Panc1 (cell line): ENCODE measurements at places on chromosomes 3 and 15.

- DNase-seq: no peak
These were observed 30.2 kb upstream of the CHMP2B start for GRCh38 chr3:87196879-87197278.

DNA sequence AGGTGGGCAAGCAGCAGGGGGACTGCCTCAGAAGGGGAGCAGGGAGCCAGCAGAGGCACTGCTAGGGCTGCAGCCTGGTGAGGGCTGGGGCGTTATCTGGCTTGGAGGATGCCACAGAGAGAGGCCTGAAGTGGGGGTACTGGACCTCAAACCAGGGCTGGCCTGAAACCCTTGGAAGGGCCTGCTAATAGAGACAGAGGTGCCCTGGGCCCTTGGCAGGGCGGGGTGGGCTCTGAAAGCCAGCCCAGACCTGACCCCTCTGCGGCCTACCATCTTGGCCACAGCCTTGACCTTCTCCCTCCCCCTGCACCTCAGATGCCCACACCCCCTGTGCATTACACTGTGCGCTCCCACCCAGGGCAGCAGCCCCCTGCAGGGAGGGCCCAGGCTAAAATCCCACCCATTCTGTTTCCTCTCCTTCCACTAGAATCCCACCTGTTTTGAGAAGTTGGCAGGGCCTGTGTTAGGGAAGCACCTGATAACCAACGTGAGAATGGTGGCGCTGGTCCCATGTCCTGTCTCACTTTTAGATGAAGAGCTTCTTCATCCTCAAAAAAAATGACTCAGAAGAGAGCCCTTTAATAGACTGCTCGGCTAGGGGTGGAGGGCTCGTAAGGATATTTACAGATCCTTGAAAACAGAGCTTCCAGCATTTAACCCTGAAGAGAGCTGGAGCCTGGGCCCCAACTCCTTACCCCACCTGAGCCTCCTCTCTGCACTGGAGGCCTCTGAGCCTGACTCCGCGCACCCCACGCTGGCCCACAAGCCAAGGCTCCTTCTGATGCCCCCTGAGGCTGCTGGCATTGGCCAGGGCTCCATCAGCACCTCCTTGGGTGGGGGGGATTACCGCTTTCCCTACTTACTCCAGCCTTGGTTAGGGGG lies 29.8 kb downstream of the LOXL1 start:
- no peak for DNase-seq

DNA sequence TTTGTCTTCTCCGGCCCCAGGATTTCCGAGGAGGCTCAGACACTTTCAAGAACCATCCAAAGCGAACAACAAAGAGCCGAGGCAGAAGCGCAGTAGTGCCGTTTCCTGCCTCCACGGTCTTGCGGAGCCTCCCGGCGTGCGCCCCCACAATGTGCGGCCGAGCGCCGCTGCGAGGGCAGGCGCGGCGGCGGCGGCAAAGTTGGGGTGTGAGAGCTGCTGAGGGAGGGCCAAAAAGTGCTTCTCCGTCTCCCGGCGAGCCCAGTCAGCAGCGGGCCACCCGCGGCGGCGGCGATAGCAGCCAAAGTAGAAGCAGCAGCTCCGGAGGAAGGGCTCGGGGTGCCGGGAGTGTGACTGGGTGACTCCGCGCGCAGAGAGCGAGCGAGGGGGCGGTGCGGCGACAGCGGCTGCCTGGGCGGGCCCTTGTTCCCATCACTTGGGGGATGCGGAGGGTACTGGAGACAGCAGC lies 749.1 kb downstream of the ROBO1 start:
- DNase-seq: no peak

DNA sequence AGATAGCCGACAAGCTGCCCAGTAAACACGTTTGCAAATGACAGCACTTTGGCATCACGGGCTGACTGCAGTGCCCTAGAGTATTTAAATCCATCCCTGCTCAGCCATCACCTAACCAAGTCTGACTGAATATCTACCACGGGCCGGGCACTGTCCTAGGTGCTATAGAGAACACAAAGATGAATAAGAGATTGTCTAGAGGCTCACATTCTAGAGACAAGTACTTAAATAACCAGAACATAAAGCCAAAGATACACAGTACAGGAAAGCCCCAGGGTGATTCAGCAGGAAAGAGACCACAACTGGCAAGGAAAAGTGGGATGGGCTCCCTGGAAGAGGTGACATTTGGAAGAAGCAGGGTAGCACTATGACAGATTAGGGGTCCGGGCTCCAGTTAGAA lies 103.5 kb downstream of the MYLK start:
- no peak for DNase-seq

DNA sequence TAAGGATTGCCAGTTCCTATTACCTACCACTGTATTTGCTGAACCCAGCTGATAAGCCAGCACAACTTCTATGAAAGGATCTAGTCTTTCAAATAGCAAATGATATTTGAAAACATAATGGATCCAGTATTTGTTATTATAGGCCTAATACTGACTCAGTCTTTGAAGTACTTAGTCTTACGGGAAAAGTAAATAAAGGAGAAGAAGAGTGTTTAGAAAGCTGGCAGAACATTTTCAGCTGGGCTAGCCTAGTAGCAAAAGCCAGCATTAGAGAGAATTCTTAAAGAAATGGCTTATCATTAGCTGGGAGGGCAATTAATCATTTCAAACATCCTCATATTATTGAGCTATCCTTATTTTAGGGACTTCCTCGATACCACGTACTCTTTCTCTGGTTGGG lies 101.4 kb upstream of the GOLIM4 start:
- DNase-seq: no peak

DNA sequence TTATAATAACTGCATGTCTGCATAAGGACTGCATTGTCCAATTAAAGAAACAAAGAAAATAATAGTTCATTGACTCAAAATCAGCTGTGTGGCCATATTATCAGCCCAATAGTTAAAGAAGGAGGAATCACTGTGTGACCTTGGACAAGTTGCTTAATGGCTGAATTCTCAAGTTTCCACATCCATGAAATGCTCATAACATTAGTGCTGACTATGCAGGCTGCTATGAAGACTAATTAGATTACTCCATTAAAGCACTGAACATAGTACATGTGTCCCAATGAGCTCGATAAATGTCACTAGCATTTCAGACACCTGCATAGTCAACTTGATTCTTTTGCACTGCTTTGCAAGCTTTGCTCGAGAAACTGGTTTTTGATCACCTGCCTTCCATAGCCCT lies 111.1 kb upstream of the WNT5A start:
- no peak for DNase-seq

GRCh38 chr3:143472731-143473523 lies 353.4 kb downstream of the CHST2 start:
- no peak for DNase-seq

DNA sequence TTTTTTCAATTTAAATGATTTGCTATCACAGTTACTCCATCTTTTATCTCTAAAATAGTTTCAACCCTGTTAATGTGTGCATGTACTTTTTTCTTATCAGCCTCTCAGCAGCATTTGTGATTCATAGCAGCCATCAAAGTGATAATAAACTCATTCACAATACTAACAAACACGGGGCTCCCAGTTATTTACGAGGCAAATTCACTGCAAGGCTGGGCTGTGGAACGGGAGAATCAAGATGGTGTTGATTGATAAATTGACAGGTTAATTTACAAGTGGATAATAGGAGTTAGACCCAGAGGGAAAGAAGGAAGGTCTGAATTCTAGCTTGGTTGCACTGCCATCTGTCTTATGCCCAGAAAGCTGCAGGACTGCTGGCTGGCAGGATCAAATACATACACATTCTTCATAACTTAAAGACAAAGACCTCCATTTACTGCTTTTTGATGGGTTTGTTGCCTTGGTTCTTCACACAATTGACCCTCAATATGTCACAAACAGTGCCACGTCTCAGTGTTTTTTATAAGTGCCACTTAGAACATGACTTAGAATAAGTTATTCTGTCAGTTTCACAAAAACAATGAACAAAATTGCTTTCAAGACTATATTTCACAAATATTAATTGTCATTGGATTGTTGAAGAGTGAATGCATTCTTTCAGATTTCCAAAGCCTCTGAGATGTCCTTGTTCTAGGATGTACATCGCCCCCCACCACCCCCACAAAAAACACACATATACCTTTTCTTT lies 562.8 kb downstream of the NR2F2 start:
- DNase-seq: no peak

GRCh38 chr3:171749124-171749523 lies 61.2 kb downstream of the PLD1 start:
- DNase-seq: no peak

DNA sequence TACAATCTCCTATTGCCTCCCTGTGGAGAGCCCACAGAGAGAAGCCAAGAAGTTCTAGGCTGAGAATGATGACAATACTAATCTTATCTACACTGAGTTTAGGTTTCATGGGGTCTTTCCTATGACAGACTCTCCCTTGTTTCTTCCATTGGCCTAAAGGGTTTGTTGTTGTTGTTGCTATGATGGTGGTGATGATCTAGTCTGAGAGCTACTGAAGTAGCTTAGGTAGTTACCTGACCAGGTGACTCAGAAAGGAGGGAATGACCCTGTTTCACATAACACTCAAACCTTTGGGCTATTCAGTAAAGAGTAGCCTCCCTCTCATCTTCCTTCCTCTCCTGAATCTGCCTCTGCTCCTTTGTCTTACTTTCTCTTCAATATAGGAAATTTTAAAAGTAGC lies 170.2 kb downstream of the GMNC start:
- DNase-seq: no peak

DNA sequence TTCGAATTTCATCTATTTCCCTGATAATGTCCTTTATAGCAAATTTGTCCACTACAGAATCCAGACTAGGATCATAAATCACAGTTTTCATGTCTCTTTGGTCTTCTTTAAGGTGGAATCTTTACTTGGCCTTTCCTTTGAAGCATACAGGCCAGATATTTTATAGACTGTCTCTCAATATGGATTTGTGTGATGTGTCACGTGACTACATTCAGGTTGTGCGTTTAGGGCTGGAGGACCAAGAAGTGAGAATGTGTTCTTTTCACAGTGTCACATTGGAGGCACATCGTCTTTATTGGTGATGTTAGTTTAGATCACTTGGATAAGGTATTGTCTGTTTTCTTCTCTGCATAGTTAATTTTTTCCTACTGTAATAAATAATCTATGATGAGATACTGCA lies 232.9 kb downstream of the MEIS2 start:
- DNase-seq: no peak

DNA sequence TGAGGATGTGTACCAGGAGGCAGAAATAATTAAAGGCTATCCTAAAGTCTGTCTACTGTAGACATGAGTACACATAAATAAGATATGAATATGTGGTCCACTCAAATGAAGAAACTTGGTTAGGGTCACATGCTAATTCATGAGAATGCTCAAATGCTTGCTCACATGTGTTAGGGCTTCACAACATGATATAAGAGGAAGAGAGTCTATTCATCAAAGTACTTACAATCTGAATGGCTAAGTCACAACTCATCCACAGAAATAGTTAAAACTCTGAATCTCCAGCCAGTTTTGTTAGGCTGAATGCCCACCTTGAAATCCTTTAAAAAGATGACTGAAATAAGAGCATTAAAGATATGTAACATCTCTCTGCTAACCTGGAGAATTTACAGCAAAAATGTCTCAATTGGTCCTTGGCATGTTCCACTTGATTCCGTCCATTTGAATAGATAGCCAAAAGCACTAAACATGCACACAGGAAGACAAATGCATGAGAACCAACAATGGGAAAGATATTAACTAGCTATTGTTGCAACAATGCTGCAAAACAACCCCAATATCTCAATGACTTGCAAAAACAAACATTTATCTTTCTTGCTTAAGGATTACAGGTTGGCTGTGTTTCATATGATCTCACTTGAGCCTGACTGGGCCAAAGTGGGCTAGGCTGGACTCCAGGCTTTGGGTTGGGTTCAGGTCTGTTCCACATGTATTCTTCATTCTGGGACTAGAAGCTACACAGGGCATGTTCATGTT lies 10.6 kb upstream of the TBC1D5 start:
- no peak for DNase-seq

DNA sequence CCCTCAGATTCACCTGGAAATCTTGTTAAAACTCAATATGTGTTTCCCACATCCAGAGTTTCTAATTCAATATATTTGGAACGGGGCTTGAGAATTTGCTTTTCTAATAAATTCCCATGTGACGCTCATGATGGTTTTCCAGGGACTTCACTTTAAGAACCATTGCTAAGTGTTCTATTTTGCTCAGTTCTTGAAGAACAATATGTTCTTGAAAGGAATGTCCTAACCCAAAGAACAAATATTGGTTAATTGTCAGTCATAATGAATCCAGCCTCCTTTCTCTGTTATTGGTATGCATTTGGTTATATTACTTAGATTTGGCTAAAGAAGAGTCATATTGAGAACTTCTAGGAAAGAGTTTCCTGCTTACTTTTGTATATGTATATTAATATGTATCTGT lies 4.4 kb upstream of the PLSCR2 start:
- DNase-seq: no peak

GRCh38 chr15:98875309-98875708 lies 132.3 kb downstream of the PGPEP1L start:
- no peak for DNase-seq

DNA sequence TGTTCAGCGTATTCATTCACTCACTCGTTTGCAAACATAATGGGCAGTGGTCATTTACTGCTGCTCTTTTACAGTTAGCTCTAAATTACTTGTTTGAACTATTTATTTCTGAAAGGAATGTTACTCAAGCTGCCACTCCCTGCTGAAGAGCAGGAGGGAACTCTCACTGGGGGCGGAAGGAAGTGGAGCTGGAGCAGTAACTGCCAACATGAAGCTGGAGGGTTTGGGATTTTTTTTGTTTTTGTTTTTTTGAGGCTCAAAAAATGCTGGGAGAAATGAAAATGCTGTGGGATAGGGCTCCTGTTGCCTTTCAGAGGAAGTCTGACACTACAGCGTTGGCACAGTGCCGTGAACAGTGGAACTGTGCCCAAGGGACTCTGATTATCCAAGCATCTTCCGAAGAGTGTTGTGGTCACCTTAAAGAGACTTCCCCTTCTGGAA lies 44.1 kb downstream of the SENP2 start:
- no peak for DNase-seq

GRCh38 chr15:69749274-69749673 lies 296.7 kb downstream of the RPLP1 start:
- no peak for DNase-seq

- no peak for DNase-seq
These were observed 248.8 kb downstream of the SHOX2 start for GRCh38 chr3:157857440-157857839.

GRCh38 chr3:50267280-50267913 lies 1.6 kb upstream of the SEMA3B start:
- no peak for DNase-seq

DNA sequence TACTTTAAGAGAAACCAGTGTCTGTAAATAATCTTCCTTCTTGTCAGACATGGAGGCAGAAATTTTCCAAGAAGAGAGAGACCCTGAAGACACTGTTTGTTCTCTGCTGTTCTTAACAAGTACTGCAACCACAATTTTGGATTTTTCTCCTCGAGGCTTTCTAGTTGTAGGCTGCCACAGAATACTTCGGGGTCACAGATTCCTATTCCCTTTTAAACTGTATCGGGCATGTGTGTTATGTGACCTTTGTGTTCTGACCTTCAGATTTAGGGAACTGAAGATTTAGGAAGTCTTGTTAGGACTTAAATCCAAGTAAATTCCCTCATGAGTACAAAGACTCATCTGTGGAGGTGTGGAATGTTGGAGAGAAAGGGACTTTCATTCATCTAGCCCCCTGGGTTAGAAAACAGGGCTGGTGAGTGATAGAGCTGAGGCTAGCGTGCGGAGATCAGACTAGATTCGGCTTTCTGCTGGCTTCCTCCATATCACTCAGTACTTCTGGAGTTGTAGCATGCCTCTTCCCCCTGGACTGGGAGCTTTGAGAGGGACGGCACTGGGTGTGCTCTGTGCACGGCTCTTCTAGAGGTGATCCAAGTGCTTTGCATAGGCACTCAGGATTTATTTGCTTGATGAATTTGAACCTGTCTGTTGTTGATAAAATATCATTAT lies 237.0 kb downstream of the LPP start:
- no peak for DNase-seq
